Stimulated activated CD4-positive, alpha-beta T cell treated with anti-CD3 and anti-CD28 coated beads, Interleukin-1b, Interleukin-23, amount 100 ng/mL, for 1 hour (primary cell): ENCODE measurements at places on chromosomes 2 and 18.

DNA sequence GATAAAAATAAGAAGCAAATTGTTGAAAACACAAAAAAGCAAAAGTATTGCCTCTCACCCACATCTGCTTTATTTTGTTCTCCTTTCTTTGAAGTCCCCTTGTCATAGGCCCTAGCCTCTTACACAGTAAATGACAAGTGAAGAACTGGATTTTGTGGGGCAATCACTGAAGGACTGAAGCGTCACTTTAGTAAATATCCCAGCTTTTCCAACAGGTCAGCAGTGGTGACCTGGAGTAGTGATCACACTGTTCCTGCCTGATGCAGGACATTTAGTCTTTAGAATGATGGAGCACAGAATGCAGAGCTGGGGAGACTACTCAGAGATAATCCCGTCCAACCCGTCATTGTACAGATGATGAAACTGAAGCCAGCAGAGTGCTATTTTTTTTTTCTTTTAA is 28.1 kb upstream of the TDRD15 start:
- no peak for DNase-seq

DNA sequence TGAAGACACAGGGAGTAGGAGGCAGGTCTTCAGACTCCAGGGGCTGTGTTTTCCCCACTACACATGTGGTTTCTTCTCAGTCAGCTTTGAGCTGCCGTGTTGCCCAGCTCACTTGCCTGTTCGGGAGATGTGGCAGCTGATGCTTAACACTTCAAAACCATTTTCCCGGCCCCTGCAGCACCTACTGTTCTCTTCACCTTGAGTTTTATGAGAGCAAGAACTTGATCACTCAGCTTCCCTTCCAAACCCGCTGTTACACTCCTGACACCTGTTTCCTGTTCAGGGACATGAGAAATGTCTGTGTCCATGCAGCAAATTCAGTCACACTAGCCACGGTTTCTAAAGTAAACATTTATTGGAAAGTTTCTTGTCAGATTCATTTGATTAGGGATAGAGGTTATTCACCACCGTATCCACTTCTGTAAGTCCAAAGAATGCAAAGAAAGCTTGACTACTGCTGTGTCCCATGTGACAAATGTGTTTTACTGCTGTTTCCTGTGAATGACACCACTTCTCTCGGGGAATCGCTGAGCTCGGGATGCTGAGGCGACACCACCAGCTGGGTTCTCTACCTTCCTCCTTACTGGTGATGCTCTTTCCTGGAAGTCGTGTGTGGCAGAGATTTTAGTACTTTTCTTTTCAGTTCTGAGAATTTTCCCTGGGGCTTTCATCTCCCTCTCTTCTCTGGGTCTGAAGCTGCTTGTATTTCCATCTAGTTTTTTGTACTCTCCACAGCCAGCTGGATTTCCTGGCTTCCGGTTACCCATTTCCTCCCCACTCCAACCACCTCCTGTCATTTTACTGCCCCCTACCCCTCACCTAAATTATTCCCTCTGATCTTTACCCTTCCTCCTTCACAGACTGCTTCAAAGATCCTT is 91.7 kb downstream of the KLF7 start:
- no peak for DNase-seq

DNA sequence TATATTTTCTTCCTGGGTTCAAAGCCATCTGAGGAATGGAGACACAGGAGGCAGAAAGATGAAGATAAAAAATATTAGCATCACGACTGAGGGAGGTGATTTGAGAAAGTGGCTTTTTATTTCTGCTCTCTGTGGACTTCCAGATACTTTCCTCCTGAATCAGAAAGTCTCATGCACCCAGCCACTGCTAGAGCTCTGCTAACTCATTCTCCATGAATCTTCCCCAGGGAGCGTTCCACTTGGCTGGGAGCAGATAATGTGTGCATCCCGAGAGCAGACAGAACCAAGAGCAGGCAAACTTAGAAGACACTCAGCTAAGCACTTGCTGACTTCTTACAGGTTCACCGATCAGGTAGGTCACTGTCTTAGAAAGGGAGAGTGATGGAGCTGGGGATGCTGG is 264.1 kb upstream of the THUMPD2 start:
- DNase-seq, result no peak

- no peak for DNase-seq
Observed at GRCh38 chr2:193703411-193703810, 1508.7 kb upstream of the TMEFF2 start.

GRCh38 chr2:101545950-101546349 is 71.0 kb upstream of the RFX8 start:
- DNase-seq, result no peak

DNA sequence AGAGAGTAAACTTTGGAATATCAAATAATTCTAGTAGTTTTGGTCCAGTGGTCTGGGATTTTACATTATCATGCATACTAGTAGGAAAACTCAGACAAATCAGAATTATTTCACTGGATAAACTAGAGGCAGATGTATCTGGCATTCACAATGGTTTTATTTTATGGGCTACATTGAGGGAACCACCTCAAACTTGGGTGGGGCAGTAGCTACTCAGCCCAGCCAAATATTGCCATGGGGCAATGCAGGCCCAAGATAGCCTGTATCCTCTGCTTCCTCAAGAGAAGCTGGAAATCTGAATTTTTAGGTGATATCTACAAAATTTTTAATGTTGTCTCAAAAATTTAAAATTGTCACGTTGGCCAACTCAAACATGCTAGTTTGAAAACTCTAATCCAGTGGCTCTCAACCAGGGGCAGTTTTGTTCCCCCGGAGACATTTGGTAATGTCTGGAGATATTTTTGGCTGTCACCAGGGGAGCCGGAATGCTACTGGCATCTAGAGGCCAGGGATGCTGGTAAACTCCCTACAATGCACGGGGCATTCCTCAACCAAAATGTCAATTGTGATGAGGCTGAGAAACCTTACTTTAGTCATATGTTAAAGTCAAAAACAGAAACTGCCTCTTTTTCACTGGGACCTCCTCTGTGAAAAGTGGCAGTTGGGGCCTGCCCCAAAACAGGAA is 172.8 kb upstream of the SPRED2 start:
- no peak for DNase-seq

DNA sequence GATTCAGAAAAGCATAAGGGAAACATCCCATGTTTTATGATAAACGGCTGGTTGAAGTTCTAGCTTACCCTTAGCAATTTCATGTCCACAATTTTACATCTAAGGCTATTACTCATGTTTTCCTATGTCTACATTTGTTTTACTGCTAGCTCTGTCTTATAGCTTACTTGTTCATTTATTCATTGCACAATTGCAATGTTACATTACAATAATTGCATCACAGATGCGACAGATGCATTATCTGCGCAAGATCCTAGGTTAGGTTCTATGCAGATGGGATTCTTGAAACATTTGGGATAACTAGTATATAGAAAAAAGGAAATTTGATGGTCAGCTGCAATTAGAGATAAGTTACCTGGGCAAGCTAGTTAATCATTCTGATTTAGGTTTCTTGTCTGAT is 108.4 kb downstream of the ARHGAP28 start:
- no peak for DNase-seq

GRCh38 chr2:113266431-113266830 is 12.3 kb downstream of the PAX8 start:
- no peak for DNase-seq

DNA sequence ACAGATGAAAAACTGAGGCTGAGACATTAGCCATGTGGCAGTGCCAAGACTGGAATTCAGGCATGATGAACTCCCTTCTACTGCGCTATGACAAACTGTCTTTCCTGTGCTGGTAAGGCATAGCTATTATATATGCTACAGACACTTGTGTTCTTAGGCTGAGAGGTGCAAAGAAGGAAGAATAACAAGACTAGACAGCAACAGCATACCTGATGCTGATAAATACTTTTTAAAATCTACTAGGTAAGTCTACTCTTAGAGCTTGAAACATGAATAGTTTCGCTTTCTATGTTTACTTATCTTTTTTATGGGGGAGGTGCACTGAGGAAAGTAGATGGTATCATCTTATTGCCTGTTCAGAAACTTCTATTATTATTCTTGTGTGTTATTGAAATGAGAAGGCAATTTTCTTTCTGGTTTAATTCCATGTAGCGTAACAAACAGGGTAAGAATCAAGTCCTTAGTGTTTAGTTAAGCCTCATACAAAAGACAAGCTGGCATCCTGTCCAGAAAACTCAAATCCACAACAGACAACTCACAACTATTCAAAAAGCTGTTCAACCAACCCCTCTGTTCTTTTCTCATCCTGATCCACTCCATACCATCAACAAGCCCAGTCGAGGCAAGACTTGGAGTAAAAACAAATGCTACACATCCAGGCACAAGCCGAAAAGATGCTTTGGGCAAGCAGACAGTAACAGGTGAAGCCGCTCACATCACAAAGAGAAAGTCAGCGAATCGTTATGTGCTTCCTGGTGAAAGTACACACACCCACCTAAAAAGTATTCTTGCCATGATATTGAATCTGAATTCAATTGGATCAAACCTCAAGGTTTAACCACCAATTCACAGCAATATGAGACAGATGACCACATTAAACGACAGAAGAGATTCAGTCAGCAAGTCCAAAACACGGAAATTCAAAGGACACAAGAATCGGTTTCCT is 1.5 kb downstream of the TTC32 start:
- no peak for DNase-seq

GRCh38 chr2:73283545-73284295 is 558 bp downstream of the FBXO41 start:
- DNase-seq, result no peak

- DNase-seq, result no peak
Observed at GRCh38 chr18:63477200-63477599, 442 bp downstream of the SERPINB5 start.

GRCh38 chr2:222869252-222869560 is 8.4 kb downstream of the ACSL3 start:
- DNase-seq, result no peak

DNA sequence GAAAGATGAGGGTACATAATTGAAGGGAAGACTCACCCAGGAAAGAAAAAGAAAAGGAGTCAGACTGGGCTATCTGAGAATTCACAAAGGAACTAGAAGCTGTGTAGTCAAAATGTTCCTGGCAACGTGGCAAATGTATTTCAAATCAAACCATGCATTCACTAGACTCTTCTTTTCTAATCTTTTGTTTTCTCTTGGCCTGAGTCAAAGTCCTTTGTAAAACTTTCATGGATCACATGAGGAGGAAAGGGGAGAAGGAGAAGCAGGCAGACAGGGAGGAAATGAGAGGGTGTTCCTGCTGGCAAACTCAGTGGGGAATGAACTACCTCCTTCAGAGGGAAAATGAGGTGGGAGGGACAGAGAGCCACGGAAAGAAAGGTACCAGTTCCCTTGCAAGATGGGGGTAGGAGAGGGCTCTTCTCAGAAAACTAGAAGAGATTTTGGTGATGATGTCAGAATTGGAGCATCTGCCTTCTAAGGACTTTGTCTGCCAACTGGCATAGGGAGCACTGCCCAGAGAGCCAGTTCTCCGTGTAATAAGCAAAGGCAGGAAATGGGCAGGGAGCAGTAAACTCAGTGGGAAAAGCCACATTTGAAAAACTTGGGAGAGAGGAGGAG is 51.4 kb downstream of the SLC8A1 start:
- no peak for DNase-seq

DNA sequence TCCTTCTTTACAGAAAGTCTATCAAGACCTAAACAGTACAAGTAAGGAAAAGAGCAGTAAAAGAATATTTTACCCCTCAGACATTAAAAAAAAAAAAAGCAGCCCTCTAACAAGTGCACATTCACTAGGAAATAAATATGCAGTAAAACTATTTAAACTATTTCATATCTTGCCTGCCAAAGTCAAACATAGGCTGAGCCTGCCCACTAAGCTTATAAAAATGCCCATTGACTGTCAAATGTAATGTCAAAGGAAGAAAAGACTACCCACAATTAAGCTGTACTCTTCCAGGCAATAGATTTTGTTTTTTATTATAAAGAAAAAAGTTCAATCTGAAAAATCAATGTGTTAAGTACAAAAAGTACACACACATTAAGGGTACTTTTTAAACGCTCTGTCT is 11.8 kb downstream of the ALS2 start:
- no peak for DNase-seq

GRCh38 chr18:36075862-36076587 is 8.7 kb upstream of the RPRD1A start:
- no peak for DNase-seq

- no peak for DNase-seq
Observed at GRCh38 chr2:44956843-44957242, 15.3 kb downstream of the SIX3 start.

GRCh38 chr2:192971981-192972380 is 777.2 kb upstream of the TMEFF2 start:
- DNase-seq, result no peak

- DNase-seq, result no peak
Observed at GRCh38 chr2:51511002-51511401, 479.1 kb upstream of the NRXN1 start.

- no peak for DNase-seq
Observed at GRCh38 chr2:207660994-207661393, 35.8 kb upstream of the METTL21A start.
